NCI-H748 treated with DMSO at 0.1 percent for 48 hours (cell line): ENCODE measurements at places on chromosomes 12 and 14.

GRCh38 chr12:129614221-129614885 lies 289.5 kb downstream of the TMEM132D start:
- DNase-seq, result no peak

DNA sequence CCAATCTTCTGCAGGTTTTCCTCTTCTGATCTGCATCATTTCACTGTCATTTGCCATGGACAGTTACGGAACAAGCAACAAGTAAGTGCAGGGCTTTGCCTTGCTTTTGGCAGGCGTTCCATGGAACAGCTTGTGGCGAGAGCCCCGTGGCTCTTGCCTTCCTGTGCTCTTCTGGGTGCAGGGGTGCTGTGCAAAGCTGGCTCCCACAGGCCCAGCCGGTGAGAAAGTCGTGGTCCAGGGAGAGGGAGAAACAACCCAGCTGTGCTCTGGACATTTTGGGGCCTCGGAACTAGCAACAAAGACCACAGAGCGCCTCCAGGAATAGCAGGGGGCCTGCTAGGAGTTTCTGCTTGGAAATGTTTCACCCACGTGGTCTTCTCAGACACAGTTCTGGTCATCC lies 164.7 kb downstream of the ADGRD1 start:
- DNase-seq, result no peak

- no peak for DNase-seq
Measured at GRCh38 chr12:58629376-58629775, 290.9 kb downstream of the LRIG3 start.

DNA sequence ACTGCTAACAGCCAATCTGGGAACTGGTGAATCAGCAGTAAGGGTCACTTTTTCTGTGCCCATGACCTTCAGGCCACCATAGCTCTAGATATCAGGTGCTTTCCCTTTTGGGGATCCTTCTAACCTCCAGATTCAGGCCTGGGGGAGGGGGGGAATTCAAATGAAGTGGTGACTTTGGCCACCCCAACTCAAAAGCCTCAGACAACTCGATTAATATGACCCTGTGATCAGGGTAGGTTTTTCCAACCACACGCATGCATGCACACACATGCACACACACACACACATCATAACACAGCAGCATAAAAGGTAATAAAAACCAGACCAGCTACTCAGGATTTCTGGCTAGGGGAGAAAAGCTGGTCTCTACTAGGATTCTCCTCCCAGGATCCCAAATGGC lies 5.3 kb downstream of the TBX3 start:
- DNase-seq, result no peak

DNA sequence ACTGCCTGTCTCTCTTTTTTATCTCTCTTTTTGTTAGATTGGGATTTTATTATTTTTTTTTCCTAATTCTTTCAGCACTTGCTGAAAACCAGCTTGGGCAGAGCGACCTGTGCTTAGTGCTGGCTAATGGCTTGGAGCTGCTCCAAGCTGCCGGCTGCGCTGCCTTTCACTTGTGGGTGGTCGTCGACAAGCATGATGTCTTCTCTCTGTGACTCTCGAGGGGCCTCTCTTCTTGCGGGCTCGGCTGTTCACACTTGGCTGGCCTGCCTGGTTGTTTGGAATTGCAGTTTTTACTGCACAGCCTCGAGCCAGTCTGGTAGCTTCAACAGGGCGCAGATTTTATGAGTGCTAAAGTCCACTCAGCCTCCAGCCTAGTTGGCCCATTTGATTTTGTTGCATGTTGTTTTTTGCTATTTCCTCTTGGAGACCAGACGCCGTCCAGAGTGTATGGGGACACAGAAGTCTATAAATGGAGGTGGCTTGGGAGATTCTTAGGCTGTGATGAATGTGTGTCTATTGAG lies 18.6 kb downstream of the TPCN1 start:
- DNase-seq, result no peak

GRCh38 chr14:64459405-64460136 lies 5.7 kb upstream of the AKAP5 start:
- DNase-seq, result no peak

GRCh38 chr14:64536488-64537245 lies 3.9 kb upstream of the HSPA2 start:
- no peak for DNase-seq

DNA sequence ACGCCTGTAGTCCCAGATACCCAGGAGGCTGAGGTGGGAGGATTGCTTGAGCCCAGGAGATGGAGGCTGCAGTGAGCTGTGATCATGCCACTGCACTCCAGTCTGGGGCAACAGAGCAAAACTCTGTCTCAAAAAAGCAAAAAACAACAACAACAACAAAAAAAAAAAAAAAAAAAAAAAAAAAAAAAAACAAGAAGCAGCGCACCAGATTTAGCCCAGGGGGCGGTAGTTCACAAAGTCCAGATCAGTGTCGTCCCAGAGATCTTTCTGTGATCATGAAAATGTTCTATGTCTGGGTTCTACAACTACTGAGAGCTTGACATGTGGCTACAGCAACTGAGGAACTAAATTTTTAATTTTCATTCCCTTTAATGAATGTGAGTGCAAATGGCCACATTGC lies 27.4 kb downstream of the OAS2 start:
- no peak for DNase-seq

DNA sequence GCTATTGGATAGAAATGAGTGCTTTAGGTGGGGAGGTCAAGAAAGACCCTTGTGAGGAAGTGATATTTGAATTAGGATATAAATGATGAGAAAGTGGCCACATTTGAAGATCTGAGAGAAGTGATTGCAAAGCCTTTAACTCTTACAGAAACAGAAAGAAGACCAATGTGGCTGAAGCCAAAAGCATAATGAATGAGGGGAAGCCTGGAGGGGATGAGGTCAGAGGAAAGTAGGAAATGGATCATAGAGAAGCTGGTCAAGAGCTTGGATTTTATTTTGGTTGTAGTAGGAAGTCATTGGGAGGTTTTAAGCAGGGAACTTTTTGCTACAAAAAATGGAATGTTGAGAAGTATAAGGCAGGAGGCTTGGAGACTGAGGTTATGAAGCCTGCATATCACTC lies 3.5 kb upstream of the GYS2 start:
- DNase-seq, result no peak

DNA sequence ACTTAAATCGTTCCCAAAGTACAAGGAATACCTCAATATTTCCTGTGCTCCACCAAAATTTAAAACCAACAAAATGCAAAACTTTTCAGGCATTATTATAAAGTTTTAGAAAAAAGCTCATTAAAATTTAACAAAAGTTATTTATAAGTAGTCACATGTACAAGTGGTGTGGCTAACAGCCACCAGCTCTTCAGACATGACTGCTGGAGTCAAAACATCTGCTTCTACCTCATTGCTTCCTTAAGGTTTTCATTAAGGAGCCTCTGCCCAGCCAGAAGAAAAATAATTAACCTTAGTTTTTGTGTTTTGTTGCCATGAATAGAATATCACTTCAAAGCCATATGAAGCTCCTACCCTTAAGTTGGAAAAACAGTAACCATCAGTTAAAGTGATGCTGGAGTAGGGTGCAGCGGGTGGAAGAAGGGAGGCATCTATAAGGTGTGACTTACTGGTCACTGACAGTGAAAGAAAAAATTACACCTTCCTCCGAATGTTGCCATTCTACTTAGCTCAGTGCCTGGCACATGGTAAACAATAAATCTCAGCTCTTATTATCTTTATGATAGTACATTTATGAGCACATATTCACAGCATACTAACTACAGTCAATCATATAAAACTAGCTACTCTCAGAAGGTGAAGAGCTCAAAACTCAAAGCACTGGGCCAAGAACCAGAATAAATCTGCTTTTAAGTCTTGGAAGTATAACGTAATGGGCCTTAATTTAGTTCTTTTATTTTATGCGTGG lies 57.7 kb downstream of the GALC start:
- DNase-seq, result no peak

DNA sequence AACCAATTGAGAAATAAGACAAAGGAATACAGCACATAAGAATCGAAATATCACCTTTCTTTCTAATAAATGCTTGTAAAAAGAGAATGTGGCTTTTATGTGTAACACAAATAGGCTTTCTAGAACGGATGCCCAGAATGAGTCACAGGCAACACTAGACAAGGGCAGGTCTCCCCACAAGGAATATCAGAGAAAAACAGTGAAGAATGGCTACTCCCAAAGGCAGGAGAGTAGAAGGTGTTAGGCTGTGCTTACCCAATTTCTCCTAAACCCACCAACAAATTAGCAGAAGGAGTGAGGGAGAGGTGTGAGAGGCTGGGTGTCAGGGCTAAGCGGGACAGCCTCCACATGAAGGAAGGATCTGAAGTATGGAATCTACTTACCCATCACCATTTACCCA lies 55.2 kb downstream of the GALNT4 start:
- no peak for DNase-seq
